ENCODE measurements at places on chromosomes 5 and 9.

DNA sequence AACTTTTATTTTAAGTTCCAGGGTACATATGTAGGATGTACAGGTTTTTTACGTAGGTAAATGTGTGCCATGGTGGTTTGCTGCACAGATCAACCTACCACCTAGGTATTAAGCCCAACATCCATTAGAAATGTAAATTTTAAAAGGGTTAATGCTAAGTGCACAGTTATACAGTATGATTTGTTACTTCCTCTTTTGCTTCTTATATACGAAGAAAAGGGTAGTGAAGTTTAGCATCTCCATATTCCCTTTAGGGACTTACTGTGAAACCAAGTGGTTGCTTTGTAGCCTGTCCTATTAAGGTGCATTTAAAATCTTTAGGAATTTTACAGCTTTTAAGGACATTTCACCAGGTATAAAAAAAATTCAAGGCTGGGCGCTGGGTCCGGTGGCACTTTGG is 46.4 kb downstream of the RBM27 start:
- DNase-seq, result no peak

DNA sequence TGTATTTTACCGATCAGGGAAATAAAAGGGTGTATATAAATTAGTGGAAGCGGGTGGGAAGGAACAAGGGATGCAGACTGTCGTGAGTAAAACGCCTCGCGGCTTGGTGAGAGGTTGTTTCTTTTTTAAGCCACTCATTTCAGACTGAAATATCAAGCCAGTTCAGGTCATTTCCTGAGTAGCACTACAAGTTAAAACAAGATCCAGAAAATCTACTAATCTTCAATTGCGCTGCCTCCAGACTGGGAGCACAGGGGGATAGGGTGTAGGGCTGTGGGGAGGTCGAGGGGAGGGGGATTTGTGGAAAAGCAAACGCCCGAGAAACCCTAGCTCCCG is 140.8 kb downstream of the TSSK1B start:
- DNase-seq, result no peak

- DNase-seq, result peak; percentile 34
Measured at GRCh38 chr5:949815-950560, 57.3 kb downstream of the TRIP13 start.

DNA sequence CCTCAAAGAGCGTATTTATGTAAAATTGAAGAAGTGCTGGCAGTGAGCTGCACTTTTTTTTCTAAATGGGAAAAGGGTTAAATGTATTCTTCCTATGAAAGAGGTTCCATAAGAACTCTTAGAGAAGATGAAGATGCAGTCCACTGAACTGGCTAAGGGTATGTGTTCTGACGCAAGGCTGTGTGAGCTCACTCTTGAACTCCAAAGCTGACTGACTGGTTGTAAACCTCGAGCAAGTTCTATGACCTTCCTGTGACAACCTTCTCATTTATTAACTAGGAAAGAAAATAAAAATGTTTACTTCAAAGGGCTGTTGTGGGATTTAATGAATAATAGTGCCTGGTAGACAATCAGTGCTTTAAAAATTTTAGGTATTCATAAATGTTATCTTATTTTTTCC is 46.7 kb downstream of the POC5 start:
- DNase-seq, result no peak

- DNase-seq, result no peak
Measured at GRCh38 chr5:79955356-79955895, 35.6 kb downstream of the MTX3 start.

DNA sequence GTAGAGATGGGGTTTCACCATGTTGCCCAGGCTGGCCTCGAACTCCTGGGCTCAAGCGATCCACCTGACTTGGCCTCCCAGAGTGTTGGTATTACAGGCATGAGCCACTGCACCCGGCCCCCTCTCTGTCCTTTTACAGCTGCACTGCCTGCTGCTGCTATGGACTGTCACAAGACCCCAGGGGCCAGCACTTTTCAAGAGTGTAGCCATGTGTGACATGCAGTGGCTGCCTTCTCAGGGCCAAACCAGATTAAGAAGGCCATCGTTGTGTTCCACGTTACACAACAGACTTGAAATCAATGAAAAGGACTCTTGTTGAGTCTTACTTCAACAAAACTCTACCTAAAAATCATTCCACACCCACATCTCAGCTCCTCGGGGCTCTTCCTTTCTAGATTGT is 78.9 kb upstream of the ICE1 start:
- DNase-seq, result no peak

- no peak for DNase-seq
Measured at GRCh38 chr9:35728041-35728971, 3.7 kb downstream of the TLN1 start.

- no peak for DNase-seq
Measured at GRCh38 chr9:122346478-122347347, 24.1 kb upstream of the PTGS1 start.

DNA sequence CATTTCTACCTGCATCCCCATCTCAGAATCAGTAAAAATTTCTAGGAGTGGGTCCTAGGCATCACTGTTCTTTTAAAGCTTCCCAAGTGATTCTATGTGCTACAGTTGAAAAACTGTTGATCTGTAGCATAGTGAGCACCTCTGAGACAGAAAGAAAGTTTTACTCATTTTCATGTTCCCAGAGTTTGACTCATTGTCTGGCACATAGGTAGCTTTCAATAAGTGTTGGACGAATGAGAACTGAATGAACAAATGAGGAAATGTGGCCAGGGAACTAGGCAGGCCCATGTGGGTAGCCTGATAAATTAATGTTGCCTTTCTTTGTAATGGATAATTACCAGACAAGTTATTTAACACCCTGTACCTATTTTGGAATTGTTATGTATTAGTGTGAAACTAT is 33.8 kb downstream of the RNF180 start:
- DNase-seq, result no peak

- DNase-seq, result no peak
Measured at GRCh38 chr9:130766021-130766926, 68.8 kb upstream of the ABL1 start.

GRCh38 chr5:20000416-20000815 is 12.4 kb upstream of the CDH18 start:
- DNase-seq, result no peak

DNA sequence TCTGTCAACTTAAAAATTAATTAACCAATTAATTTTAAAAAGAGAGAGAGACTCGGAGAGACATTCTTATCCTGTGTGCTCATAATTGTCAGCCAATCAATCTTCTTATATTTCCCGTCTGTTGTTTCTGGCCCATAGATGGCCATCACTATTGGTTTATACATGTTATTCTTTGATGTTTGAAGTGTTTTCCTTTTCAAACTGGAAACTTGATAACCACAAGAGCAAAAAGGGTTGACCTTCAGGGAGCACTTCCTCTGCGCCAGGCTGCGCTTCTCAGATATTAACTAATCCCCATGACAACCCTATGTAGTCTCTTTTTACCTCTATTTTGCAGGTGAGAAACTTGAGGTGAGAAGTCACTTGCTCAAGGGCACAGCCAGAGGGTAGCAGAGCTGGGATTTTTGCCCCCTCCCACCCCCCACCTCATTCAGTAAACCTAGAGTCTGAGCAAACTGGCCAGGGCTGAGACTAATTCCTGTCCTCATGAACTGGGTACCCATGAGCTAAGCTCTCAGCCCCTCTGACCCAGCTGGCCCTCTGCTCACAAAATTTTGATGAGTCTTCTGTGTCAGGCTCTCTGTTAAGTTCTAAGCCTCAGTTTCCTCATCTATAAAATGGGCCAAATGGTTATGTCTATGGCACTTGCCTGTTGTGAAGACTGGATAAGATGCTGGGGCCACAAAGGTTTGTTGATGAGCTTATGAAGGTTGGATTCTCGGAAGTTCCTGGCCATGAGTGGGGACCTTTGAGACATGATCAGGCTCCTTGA is 86.0 kb upstream of the SH3PXD2B start:
- no peak for DNase-seq

DNA sequence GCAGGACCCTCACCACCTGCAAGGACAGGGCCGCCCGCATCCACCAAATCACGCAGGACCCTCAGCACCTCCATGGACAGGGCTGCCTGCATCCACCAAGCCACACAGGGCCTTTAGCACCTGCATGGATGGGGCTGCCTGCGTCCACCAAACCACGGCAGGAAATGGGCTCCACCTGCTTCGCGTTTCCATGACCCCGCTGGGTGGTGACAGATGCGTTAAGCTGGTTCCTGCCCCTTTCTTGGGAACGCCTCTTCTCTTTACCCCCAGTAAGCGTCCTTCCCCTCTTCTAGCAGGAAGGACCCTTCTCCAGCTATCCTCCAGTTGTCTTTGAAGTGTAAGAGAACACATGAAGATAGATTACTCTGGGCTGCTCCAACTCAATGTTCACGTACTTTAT is 13.5 kb downstream of the FBP1 start:
- no peak for DNase-seq

- DNase-seq, result no peak
Measured at GRCh38 chr9:87327575-87328125, 170.0 kb upstream of the DAPK1 start.

GRCh38 chr9:6330958-6331634 is 2.9 kb downstream of the TPD52L3 start:
- no peak for DNase-seq

- no peak for DNase-seq
Measured at GRCh38 chr5:95825495-95825894, 3.0 kb upstream of the GLRX start.

- DNase-seq, result no peak
Measured at GRCh38 chr5:24816206-24816605, 171.4 kb upstream of the CDH10 start.

GRCh38 chr9:97573482-97574073 is 59.6 kb downstream of the TSTD2 start:
- DNase-seq, result no peak

DNA sequence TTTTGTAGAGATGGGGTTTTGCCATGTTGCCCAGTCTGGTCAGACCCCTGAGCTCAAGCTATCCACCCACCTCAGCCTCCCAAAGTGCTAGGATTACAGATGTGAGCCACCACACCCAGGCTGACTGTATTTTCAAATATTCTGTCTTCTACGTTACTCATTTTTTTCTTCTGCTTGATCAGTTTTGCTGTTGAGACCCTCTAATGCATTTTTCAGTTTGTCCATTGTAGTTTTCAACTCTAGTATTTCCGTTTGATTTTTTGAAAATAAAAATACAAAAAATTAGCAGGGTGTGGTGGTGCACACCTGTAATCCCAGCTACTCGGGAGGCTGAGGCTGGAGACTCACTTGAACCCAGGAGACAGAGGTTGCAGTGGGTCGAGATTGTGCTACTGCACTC is 10.5 kb upstream of the LRRC70 start:
- DNase-seq, result no peak

DNA sequence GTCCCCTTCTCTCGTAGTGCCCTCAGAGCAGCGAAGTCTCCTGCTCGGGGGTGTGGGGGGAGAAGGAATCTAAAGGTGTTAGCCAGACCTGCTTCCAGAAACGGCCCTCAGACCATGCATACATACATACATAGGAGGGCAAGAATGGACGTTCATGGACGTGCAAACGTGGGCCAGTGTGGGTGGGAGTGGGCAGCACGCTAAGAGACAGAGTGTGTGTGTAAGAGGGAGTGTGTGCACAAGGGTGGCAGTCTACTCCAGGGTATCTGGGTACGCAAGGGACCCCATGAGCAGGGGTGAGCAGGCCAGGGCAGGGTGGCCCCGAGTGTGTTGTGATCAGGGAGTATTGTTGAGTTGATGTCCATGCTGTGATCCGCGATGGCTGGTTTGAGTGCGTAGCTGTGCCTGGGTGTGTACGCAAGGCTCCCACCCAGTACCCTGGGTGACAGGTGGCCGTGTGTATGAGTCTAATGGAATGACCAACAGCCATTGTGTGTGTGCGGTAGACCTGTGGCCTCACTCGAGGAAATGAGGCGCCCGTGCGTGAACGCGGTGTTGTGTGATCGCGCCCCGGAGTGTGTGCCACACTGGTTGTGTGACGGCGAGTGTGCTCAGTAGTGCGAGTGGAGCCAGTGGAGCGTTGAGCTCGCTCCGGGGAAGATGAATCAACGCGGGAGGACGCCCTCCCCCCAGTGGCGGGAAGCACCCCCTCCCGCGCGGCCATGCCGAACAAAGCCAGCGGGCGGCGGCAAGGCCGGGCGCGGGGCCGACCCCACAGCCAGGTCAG is 826 bp downstream of the GPRIN1 start:
- no peak for DNase-seq

DNA sequence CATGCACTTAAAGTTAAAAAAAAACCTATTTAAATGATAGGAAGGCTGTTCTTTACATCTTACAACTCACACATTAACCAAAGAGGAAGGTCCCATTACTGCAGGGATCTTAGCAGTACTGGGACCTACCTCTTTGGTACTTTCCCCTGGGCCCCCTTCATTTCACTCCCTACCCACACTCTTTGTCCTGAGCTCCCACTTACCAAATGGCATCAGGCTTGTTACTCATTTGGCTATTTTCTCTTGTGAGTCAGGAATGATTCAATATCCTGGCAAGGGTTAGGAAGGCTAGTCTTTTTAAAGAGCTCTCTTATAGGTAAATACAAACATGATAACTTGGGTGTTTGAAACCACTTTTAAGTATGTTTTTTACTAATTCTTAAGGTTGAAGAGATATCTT is 117.4 kb upstream of the ELL2 start:
- no peak for DNase-seq

DNA sequence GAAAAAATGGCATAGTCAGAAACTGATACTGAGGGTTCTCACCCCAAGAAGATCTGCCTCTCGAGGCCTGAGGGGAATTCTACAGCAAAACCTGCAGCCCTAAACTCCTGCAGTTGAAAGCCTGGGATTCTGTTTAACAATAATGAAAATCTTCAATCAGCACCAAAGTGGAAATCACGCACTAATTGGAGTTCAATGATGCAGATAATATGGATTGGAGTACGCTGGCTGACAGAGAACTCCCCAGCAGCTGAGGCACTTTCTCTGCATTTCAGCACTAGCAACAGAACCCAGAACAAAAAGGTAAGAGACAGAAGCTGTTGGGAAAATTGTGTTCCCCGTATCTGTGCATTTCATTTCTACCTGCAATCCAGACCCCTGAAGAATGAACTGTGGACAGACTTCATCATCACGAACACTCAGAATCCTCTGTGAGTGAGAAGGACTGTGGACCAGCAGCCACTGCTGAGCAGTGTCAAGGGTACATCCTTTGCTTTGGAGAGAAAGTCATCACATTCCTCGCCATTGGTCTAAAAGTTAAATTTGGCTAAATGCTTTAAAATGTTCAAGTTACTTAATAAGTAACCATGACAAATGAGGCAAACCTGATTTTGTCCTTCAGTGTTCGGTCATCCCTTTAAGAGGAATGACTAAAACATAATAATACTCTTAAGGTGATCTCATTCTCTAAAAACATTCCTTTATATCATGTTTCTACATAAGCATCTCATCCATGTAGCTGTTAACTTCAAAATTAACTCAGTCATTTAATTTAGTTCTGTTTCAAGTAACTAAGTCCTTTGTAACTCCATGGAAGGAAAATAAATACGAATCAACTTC is 126.1 kb downstream of the GAS1 start:
- DNase-seq, result no peak
